Stimulated activated CD8-positive, alpha-beta memory T cell treated with anti-CD3 and anti-CD28 coated beads, Interleukin-7, amount 100 ng/mL, for 48 hours (primary cell): ENCODE measurements at places on chromosomes 3 and 15.

- DNase-seq, result no peak
Observed at GRCh38 chr3:79161941-79162340, 605.9 kb downstream of the ROBO1 start.

DNA sequence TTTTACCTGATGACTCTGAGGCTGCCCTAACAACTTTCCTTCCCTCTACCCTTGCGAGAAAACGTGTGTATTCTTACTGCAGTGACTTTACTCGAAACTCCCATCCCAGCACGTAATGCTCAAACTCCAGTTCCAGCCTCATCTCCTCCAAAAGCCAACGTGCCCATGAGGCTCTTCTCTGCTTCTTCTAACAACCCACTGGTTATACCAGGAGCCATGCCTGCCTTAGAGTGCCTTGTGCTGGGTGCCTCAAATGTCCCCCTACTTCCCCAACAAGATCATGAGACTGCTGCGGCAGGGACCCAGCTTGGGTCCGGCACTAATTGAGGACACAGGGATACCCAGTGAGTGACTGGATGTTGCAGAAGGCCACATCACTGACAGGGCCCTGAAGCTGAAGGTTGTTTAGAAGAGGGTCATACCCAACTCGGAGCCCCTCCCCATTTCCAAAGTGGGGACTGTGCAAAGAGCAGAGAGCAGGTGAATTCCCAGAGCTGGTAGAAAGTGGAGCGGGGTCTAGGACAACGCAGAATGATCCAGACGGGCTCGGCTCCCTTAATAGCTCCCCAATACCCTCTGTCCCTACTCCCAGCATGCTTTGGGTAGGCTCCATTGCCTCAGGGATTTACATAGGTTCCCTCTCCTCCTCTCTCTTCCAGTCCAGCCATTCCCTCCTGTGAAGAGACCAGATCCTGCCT, 71.4 kb downstream of the BDH1 start:
- DNase-seq, result no peak

DNA sequence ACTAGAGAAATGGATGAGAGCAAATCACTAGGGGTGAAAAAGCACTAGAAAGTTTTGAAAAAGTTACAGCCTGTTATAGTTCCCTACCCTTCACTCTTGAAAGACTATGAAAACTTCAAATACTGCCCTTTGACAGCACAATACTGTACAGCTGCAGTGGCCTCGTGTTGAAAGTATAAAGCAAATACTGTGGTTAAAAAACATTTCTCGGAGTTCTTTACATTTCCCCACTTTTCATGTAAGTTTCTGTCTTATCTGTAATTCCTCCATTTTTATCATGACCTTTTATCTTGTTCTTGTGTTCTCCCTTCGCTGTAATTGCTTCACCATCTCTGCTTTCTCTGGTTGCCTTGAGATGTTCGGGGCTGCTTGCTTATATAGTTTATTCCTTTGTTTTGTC, 423.8 kb upstream of the CFAP20DC start:
- DNase-seq, result no peak

- no peak for DNase-seq
Observed at GRCh38 chr3:55675478-55675877, 188.4 kb upstream of the WNT5A start.

GRCh38 chr3:4071481-4072184, 231.5 kb upstream of the SETMAR start:
- no peak for DNase-seq

DNA sequence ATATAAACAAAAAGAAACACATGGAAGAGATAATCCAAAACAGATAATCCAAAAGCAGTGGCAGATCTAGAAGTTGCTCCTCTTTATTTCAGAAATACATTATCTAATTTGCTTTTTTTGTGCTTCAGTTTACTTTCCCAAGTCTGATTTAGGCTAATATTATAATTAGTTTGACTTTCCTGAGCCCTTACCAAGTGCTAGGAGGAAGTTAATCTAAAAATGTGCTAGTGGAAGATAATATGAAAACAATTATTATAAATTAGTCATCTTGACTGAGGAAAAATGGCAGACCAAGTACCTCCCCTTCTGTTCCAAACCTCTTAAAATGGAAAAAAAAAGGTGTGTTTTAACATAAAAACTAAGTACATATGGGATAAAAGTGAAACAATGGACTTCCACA, 17.5 kb downstream of the SLC9A9 start:
- no peak for DNase-seq

GRCh38 chr3:24220859-24221657, 273.6 kb downstream of the THRB start:
- no peak for DNase-seq

GRCh38 chr3:184727357-184728009, 15.6 kb upstream of the MAGEF1 start:
- DNase-seq, result no peak

GRCh38 chr3:98770261-98771039, 7.3 kb downstream of the ST3GAL6 start:
- no peak for DNase-seq

DNA sequence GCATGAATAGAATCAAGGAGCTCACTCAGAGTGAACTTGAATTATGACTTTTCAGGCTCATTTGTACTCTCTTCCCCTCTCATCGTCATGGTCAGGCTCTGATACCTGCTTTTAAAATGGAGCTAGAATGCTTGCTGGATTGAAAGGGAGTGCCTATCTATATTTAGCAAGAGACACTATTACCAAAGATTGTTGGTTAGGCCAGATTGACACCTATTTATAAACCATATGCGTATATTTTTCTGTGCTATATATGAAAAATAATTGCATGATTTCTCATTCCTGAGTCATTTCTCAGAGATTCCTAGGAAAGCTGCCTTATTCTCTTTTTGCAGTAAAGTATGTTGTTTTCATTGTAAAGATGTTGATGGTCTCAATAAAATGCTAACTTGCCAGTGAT, 9.6 kb downstream of the CCNDBP1 start:
- no peak for DNase-seq

GRCh38 chr3:14329116-14329830, 73.1 kb upstream of the SLC6A6 start:
- DNase-seq, result no peak

DNA sequence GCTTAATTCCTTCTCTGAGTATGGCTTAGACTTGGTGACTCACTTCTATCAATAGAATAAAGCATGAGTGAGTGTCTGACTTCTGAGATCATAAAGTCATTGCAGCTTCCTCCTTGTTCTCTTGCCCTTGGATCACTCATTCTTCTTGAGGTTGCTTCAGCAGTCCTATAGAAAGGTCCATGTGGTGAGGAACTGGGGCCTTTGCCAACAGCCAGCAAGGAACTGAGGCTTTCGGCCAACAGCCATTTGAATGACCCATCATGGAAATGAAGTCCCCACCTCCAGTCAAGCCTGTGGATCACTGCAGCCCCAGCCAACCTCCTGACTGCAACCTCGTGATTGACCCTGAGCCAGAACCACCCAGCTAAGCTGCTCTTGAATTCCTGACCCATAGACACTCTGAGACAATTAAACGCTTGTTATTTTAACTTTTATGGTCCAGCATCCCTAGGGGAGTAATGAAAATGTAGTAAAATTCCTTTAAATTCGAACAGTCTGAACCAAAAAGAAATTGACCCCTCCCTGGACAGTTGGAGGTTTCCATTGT, 84.5 kb downstream of the WDR76 start:
- no peak for DNase-seq

- DNase-seq, result no peak
Observed at GRCh38 chr3:60308808-60309207, 942.4 kb downstream of the FHIT start.

GRCh38 chr15:37098468-37099318, 1.7 kb downstream of the MEIS2 start:
- no peak for DNase-seq

DNA sequence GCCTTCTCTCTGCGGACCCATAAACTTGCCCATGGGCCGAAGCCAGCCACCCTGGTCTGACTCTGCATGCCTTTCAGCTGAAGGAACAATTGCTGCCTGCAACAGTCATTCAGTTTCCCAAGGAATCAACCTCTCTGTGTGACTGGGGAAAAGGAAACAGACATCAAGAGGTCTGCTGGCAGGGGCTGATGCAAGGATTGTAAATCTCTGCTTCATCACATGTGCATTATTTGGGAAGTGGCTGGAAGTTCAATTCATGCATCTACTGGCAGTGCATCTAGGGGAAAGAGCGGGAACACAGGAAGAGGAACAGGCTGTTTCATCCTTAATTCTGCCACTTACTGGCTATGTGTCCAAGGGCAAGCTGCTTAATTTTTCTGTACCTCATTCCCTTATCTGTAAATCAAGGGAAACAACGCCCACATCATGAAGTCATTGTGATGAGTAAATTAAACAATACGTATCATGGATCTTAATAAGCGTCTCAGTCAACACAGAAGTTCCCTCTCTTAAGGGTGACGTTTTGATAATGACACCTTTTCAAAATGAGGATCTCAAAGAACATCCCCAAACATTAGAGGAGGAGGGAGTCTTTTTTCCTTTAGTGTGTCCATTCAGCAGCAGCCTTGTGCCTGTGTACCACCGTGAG, 17.4 kb upstream of the ADPGK start:
- DNase-seq, result no peak

DNA sequence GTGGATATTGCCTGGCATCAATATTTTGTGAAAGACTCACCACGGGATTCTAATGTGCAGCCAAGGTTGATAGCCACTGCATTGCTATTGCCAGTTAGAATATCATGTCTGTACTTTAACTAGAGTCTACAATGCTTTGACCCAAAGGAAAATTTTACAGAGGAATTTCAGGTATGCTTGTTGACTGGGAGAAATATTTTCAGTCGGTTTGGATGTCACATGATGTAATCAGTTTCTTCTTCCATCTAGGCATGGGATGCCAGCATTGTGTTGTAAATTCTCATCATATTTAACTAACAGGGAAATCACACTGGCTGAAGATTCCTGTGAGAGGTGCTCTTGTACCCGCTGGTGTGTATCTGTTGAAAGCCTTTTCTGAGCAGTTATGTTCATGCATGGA, 508.9 kb upstream of the ADAMTS9 start:
- no peak for DNase-seq

DNA sequence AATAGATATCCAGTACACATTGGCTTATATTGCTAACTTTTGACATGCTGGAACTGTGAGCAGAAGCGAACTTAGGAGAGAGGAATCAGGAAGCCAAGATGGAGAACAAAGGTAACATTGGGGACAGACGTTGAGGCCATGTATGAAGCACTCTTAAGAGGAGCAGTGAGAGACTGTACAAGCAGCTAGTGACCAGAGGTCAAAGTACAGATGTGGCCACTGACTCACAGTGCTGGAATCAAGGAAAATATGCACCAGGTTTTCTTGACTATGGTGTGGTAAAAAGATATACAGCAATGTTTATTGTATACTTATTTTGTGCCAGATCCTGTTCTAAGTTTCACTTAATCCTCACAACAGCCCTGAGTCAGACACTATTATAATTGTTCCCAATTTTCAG, 2.0 kb upstream of the IL20RB start:
- no peak for DNase-seq

DNA sequence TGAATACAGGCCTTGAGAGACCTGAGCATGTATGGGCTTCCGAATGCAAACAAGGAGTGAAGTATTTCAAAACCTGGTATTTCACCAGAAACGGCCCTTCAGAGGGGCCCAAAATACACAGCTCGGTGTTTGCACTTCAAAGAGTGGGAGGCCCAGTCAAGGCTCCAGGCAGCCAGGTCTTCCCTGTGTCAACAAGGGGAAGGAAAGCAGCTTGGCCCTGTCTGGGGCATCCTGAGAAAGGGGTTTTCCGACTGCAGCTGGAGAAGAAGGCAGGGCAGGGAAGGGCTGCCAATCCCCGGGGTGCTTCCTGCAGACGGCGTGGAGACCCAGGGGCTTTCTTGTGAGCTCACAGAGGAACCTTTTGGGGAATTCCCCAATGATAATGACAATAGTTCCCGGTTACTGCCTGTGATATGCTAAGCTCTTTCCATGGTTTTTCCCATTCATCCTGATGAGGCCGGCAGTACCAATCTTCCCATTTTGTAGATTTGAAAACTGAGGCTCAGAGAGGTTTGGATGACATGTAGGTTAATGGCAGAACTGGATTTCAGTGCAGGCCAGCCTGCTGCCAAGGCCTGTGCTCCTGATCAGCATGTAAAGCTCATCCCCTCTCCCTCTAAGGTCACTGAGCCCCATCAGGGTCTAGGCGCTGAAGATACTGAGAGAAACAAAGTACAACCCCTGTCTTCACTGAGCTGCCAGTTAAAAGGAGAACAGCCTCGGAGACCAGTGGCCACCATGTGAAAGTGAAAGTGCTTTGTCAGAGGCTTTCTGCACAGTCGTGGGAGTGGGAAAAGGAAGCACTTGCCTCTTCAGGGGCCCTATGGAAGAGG, 43.0 kb upstream of the TLE3 start:
- peak; percentile 14 for DNase-seq

- DNase-seq, result no peak
Observed at GRCh38 chr3:79366414-79366813, 401.4 kb downstream of the ROBO1 start.

GRCh38 chr15:89090791-89091626, 2.8 kb downstream of the ABHD2 start:
- no peak for DNase-seq

DNA sequence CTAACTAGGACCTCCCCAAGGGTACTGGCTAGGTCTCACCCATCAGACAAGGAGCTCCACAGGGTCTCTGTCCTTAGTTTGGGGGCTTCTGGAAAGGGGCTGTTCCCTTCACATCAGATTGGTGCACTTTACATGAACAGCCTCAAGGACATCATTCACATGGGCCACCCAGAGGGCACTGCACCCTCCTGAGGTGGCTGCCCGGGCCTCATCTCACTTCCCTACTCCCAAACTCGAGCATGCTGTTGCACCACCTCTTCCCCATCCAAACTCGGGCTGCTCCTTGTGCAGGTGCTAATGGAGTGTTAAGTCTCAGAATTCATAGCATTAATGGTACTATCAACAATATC, 48.1 kb downstream of the RAB11A start:
- DNase-seq, result no peak

DNA sequence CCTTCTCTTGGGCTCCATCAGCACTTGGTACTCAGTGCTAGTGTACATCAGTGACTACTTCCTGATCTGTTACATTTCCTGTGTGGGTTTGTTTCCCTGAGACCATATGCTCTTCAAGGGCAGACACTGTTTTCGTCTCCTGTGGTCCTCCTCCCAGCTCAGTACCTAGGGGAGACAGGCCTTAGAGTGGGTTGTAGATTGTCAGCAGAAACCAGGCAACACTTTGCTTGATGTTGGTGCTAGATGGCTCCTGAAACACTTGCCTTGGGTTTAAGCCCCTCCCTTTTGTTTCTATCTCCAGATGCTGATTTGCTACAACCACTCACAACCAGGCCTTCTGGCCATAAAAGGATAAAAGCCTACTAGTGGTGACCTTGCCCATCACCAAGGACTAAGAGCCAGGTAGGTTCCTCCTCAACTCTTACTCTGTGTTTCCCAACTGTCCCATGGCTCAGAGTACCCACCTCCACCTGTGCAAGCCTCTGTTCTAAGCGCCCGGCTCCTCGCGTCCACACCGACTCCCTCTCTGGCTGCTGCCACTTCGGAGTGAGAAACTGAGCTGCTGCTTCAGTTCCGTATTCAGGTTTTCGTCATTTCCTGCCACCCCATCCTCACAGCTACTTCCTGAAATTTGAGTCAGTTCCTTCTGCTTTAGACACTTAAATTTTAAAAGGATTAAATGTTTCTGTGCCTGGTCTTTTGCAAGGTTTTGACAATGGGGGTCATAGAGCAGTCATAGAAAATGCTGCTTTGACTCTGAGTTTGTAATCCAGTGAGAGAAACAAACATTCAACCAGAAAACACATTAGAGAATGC, at the start of gene HCLS1:
TSS of gene HCLS1 (minus strand) at position 548 of the 816 bp plus-strand sequence. CDS start 2,556 bp downstream, outside the sequence.
- peak; percentile 53 for DNase-seq
